Esophagus squamous epithelium (tissue), 5 donors: ENCODE measurements at places on chromosomes 11 and 22.

DNA sequence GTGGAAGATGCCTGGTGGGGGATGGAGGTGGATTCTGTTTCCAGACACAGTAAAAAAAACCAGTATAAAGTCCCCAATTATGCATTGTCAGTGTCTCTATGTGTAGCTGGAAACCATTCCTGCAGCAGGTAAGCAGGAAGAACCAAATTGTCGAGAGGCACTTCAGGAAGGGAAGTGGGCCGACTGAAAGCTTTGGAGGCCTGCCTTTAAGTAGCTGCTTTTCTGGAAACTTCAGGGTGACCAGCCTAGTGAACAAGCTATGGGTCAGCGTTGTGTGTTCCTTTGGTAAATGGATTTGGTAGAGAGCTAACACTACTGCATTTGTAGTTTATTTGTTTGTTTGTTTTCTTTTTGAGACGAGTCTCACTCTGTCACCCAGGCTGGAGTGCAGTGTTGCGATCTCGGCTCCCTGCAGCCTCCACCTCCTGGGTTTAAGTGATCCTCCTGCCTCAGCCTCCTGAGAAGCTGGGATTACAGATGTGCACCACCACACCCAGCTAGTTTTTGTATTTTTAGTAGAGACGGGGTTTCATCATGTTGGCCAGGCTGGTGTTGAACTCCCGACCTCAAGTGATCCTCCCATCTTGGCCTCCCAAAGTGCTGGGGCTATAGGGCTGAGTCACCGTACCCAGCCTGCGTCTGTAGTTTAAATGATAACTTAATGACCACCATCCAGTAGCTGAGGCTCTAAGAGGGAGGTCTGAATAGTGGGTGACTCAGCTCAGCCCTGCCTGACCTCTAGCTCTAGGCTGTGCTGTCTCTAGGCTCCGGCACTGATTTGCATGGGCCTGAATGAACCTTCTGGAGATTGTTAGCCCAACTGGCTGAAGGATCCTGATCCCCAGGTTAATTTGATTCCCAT lies 12.8 kb downstream of the PTPRJ start:
- no peak for DNase-seq

DNA sequence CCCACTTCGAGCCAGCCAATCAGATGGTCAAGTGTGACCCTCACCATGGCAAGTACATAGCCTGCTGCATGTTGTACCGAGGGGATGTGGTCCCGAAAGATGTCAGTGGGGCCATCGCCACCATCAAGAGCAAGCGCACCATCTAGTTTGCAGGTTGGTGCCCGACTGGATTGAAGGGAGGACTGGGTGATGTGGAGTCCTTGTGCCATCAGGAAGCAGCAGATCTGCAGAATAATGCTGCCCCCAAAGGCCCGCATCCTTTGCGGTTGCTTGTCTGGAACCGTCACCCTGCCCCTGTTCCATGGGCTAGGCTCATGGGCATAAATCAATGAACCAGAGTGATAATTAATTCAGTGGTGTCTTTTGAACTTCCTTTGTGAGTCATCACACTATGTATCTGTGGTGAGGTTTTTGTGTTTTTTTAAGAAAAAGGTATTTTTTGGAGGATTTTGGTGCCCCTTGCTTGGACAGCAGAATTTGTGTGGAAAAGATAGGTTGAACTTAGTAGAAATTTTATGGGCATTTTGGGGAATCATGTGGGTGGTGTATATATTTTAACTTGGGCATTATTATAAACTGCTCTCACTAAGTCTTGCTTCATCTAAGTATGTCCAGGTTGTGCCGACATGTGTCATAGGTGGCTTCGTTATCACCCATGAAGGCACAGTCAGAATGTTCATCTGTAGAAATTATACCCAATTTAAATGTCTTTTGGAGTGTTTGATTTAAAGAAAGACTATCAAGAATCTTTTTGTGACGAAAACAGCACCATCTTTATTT lies 22.3 kb downstream of the LRRC74B start:
- no peak for DNase-seq

DNA sequence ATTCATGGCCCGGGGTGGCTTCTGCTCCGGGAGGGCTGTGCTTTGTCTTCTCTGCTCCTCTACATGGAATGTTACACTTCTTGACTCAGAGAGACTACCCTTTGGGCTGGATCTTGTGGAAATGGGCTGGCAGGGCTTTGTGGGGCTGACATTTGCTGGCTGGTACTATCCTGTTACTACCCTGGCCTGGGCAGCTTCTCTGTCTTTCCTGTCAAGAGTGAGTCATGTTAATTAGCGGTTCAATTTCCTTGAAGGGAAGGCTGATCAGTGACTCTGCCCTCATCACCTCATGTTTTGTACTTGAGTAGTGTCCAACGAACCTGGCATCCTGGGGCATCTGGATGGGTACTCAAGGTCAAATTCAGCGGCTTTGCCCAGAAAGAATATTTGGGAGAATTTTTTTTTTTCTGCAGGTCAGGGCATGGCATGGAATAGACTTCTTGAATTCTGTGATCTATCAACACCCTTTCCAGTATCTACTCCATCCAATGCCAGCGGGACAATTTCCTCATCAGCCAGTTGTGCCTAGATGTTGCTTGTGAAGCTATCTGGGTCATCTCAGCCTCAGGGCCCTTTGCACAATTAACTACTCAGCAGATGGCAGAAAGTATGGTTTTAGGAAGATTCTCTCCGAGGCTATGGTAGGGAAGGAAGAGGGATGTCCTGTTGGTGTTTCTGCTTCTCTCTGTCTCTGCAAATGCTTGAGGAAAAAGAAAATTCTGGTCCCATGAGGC lies 140.5 kb upstream of the PLET1 start:
- DNase-seq = no peak

DNA sequence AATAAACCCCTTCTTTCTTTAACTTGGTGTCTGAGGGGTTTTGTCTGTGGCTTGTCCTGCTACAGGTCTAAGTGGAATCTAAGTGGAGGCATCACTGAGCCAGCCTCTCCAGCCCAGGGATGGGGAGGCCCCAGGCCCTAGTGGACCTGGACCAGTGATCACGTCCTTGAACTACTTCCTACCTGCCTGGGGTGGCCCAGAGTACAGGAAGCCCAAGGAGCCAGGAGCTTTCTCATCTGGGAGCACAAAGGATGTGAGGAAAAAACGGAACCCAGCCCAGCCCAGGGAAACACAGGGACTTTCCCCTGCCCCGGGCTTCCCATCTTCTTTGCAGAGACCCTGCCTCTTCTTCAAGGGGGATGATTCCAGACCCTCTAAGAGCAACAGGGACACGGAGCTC lies 3.5 kb upstream of the CD5 start:
- DNase-seq = no peak

GRCh38 chr11:134725716-134726639 lies 313.9 kb upstream of the B3GAT1 start:
- DNase-seq = no peak

DNA sequence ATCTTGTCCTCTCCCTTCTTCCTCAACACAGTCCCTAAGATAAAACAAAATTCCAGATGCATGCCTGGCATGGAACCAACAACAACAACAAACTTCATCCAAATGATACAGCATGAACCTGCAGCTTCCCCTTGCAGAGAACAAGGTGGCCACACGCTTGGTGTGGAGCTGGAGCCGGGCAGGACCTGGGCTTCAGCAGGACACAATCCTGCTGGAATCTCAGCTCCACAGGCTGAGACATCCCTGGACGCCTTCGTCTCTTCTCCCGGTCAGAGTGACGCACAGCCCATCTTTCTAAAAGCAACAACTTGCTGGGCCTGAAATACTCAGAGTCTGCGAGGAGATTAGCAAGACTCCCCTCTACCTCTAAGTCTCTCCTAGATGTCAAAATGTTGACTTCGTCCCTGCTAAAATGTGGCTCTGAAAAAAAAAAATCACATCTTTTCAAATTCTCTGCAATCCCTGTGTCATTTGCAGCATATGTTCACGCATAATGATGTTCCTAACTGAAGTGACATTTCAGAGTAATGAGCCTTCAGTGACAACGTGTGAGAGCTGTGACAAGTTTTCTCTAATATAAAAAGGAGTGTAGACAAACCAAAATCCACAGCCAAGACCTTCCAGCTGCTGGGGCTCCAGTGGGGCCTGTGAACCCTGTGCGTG lies 1232.3 kb downstream of the TBC1D22A start:
- DNase-seq = no peak

DNA sequence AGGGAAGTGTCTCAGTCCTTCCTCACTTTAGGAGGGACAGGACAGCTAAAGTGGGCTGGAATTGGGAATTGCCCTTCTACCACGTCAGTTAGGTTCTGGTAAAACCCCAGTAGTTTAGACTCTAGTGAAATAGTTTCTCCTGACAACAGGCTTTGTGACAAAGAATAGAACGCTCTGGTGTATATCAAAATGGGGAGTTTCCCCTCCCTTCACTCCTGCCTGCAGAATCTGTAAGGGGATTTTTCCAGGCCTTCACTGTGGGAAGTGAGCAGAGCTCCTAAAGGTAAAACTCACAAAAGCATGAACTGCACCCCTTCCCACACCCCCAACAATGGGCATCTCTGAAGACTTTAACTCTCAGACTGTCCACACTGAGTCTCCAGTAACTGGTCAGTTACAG lies 460.9 kb upstream of the LRRC4C start:
- DNase-seq = no peak

- no peak for DNase-seq
Measured at GRCh38 chr11:66967670-66968425, 7.3 kb upstream of the C11orf86 start.

DNA sequence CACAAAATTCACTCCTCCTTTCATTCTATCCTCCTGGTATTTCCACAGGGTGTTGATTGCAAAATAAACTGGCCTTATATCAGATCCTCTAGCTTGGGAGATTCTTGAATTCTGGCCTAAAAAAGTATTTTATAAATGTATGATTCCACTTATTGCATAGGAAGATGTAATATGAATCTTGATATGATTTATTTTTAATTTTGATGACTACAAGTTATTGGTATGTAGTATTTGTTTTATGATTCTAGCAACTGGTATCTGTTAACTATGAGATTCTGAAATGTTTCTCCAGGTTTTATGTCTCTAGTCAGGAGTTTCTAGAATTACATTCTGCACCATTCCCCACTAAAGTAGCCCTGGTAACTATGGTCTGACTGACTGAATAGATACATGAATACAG lies 373.9 kb upstream of the C11orf87 start:
- DNase-seq = no peak

GRCh38 chr11:124474079-124474478 lies 28.6 kb upstream of the OR8B8 start:
- DNase-seq = no peak

DNA sequence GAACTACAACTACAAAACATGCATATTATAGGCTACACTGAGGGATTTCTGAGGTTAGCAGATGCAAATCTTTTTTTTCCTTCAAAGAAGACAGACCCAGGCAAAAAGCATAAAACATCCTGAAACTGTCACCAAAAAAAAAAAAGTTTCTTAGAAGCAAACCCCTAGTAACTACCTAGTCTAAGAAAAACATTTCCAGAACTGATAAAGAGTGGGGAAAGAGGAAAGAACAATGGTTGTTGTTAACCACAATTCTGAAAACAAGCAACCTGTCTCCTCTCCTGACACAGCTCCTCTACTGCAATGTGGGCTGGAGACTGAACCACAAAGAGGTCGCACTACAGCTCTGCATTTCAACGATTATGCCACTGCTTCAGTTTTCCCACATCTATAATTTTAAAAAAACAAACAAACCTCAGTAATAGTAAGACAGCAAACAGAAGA lies 15.0 kb downstream of the DENND5A start:
- no peak for DNase-seq

DNA sequence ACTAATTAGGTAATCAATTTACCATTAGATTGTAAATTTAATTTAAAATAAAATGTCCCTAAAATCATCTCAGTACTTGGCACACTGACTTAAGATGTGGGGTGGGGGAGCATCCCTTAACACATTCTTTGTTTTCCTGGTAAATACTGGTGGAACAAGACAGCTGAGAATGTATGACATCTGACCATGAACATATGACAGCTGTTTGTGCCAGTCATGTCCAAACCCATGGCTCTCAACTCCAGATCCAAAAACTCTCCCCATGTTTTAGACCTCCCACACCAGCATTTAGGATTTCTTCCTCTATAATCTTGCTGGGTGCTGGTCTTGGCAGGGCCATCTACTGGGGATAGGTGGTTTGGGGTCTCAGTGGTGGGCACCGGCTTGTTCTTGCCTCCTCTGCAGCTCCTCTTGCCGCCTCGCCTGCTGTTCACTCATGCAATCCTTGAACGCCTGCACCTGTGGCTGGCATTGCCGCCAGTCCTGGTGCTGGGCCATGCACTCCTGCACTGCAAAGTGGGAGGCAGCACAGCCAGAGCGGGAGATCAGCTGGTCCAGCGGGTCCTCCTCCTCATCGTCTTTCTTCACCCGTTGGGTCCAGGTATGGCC lies 3.8 kb downstream of the COA4 start:
- no peak for DNase-seq

- DNase-seq = no peak
Measured at GRCh38 chr11:7890417-7891172, 40.5 kb downstream of the OR10A6 start.

- DNase-seq = no peak
Measured at GRCh38 chr11:94895451-94895850, 77.9 kb downstream of the CWC15 start.

GRCh38 chr11:120172054-120172911 lies 34.4 kb upstream of the TRIM29 start:
- DNase-seq = no peak

DNA sequence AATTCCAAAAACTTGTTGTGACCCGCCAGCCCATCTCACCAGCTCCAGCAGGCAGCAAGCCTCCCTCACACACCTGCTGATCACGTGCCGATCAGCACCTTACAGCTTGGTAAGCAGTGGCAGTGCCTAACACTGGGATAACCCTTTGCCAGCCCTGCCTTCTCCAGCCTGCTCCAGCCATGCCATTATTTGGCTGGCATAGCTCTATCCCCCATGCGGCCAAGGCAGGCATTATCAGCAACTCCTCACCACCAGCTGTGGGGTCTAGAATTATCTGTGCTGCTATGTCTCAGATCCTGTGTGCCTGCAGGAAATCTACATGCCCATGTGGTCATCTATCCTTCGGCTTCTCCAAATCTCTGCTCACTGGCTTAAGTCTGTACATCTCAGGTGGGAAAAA lies 215.0 kb downstream of the ST3GAL4 start:
- DNase-seq = no peak

- no peak for DNase-seq
Measured at GRCh38 chr11:92266806-92267205, 42.2 kb downstream of the FAT3 start.

GRCh38 chr22:24134090-24134846 lies 47.0 kb upstream of the SUSD2 start:
- DNase-seq = no peak

- DNase-seq = no peak
Measured at GRCh38 chr11:82898241-82898640, 2.0 kb downstream of the PRCP start.

DNA sequence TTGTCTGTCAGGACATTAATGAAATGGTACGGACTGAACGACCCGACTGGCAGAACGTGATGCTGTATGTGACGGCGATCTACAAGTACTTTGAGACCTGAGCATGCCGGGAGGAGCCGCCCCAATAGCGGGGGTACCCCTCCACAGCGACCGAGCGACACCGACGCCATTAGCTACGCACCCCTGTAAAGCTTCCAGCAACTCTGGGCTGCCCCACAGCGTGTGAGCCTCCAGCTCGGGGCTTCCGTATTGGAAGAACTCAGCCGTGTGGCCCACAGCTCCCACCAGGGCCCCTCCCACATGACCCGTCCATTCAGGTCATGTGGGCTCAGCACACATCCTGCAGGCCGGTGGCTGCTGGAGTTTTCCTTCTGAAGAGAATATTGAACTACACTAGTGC lies 12.9 kb upstream of the ADORA2A start:
- DNase-seq = no peak
